Peyer's patch (tissue), 4 donors: ENCODE measurements at places on chromosomes 11 and 22.

DNA sequence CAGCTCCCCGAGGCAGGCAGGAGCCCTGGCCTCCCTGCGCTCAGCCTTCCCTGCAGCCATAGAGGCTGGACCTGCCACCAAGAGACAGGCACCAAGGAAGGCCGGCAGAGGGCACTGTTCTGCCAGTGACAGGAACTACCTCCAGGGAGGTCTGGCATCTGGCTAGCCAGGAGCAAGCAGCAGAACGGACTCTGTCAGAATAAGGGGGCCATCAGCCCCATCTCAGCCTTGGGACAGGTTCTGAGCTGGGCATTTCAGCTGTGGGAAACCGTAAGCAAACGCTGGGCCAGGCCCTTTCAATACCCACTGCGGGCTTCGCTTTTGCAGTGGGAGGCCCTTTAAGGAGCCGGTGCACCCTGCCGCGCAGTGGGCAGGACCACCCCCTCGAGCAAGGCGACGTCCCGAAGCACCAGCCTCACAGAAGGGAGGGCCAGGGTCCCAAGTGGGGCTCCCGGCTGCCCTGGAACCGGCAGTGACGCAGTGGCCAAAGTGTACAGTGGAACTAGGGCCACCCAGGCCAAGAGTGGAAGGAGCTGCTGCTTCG lies 18.2 kb downstream of the IFT27 start:
- H3K27me3 ChIP-seq: no peaks in the 10 kb centered on the region
- H3K27ac ChIP-seq: no peak overlapping the region
- H3K4me3 ChIP-seq: no peak overlapping the region
- peak; percentile 85 for DNase-seq
- no peaks in the 10 kb centered on the region for H3K4me1 ChIP-seq

- H3K36me3 ChIP-seq: no peaks in the 10 kb centered on the region
- no peak overlapping the region for H3K27ac ChIP-seq
- no peaks in the 10 kb centered on the region for H3K4me1 ChIP-seq
- DNase-seq: no peak
Measured at GRCh38 chr11:131910523-131911387, 540.3 kb downstream of the NTM start.

DNA sequence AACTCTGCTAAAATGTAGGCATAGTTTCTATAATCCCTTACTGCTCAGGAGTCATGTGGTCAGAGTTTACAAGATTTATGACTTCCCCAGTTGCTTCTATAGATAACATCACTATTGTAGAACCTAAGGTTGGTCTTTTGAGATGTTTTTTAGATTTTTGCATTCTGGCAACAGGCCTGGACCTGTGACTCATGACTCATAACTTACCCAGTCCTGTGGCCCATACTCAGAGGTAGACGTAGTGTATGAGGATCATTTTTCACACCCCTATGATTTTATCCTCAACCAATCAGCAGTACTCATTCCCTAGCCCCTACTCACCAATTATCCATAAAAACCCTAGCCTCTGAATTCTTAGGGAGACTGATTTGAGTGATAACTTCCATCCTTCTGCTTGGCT lies 384.4 kb upstream of the DDI1 start:
- H3K27me3 ChIP-seq: no peaks in the 10 kb centered on the region
- no peaks in the 10 kb centered on the region for H3K4me1 ChIP-seq
- H3K4me3 ChIP-seq: no peak overlapping the region
- H3K27ac ChIP-seq: no peak overlapping the region
- no peak for DNase-seq

- no peaks in the 10 kb centered on the region for H3K4me1 ChIP-seq
- no peaks in the 10 kb centered on the region for H3K36me3 ChIP-seq
- H3K4me3 ChIP-seq: no peak overlapping the region
Measured at GRCh38 chr11:71183878-71184277, 68.5 kb downstream of the SHANK2 start.

- H3K4me3 ChIP-seq: no peak overlapping the region
- no peaks in the 10 kb centered on the region for H3K36me3 ChIP-seq
- H3K4me1 ChIP-seq: no peaks in the 10 kb centered on the region
- no peaks in the 10 kb centered on the region for H3K27me3 ChIP-seq
- H3K27ac ChIP-seq: no peak overlapping the region
Measured at GRCh38 chr11:85379066-85379465, 248.1 kb downstream of the DLG2 start.

- H3K36me3 ChIP-seq: no peaks in the 10 kb centered on the region
- peaks cover 46% of the 10 kb centered on the region for H3K4me1 ChIP-seq
- peak; percentile 90 for DNase-seq
- H3K27ac ChIP-seq: no peak overlapping the region
- no peak overlapping the region for H3K4me3 ChIP-seq
Measured at GRCh38 chr11:123590296-123590912, 64.0 kb downstream of the SCN3B start.

- DNase-seq: no peak
- H3K27me3 ChIP-seq: peaks cover 10% of the 10 kb centered on the region
- peaks cover 7% of the 10 kb centered on the region for H3K4me1 ChIP-seq
Measured at GRCh38 chr11:69708736-69709401, 5.0 kb upstream of the FGF19 start.

DNA sequence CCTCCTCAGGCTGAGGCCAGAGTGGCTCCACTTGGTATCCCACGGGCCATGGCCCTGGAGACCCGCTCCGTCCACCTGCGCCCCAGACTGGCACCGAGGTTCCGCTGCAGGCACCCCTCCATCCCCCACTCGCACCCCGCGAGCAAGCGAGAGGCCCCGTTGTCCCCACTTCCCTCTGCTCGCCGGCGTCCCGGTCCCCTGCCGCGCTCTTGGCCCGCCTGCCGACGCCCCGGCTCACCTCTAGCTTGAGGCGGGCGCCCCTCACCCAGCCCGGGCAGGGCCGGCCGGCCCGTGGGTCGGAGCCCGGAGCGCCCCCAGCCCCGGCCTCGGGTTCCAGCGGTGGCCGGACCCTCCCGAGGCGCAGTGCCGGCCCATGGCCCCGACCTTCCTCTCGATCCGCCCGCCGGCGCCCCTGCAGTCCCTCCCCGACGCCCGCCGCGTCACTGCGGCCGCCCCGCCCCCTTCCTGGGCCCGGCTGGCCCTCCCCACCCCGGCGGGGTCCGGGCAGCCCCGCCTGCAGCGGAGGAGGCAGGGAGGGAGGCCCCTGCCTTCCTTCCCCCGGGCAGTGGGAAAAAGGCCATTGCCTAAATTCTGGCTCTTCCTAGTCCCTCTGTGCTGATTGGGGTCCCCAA lies at the start of gene PITPNM1:
Gene PITPNM1 (minus strand): TSS at position 414 of the 632 bp plus-strand sequence. CDS start 1,183 bp downstream, outside the sequence.
- H3K36me3 ChIP-seq: peaks cover 25% of the 10 kb centered on the region
- peak within 1 kb of the TSS; percentile 78 for H3K4me3 ChIP-seq
- peaks cover 34% of the 10 kb centered on the region for H3K4me1 ChIP-seq
- peak; percentile 88 for DNase-seq

DNA sequence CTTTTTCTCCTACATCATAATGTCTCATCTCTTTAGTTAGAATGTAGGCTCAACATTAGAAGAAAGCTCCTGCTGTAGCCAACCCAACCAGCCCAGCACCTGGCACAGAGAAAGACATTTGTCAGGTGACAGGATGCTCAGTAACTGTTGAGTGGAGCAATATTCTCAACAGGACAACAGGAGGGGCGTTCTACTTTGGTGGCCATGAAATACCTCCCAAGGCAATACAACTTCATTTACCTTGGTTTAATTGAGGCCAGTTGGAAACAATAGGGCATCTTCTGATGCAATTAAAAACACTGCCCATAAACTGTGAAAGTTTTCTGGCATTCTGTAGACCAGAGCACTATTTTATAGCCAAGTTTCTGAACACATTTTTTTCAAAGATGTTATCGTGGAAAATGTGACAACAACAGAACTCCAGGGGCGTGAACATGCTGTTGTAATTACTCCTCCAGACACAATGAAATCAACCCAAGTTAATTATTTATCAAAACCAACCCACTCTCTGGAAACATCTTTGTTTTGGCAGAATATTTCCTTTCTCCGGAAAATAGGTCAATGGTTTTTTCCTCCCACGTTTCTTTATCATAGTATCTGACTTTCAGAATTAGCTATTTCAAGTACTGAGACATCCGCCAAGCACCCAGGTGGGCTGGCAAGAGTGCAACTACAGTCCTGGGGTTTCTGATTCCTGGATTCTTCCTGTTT lies 538.1 kb downstream of the SOX6 start:
- no peaks in the 10 kb centered on the region for H3K4me1 ChIP-seq
- no peaks in the 10 kb centered on the region for H3K36me3 ChIP-seq
- DNase-seq: no peak
- H3K27ac ChIP-seq: no peak overlapping the region

- H3K4me3 ChIP-seq: no peak overlapping the region
- no peaks in the 10 kb centered on the region for H3K4me1 ChIP-seq
- no peak overlapping the region for H3K27ac ChIP-seq
- no peaks in the 10 kb centered on the region for H3K36me3 ChIP-seq
- no peak for DNase-seq
- H3K27me3 ChIP-seq: no peaks in the 10 kb centered on the region
Measured at GRCh38 chr22:39851606-39852315, 41.8 kb downstream of the ENTHD1 start.

DNA sequence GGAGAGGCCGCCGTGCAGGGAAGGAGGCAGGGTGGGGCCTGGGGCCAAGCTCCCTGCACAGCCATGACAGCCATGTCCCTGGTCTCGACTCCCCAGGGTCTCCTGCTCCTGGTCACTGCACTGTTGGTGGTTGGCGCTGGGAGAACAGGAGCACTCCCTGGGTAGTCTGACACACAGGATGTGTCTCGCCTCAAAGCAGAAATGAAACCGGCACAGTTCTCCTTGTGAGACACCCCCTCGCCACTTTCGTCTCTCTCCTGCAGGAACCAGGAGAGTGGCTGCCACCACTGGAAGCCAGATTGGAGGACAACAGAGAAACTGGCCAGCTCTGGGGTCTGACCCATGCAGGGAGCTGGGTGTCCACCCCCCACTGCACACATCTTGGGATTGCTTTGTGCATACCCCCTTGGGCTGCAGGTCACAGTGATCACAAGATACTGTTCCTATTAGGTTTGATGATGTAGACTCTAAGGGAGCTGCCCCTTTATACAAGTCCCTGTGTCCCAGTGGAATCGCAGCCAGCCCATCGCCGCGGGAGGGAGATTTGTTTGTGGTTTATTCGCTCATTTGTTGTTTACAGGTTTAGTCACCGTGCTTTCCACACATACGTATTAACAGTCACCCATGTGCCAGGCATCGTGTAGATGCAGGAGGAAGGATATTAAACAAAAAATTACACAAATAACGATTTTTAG lies 27.0 kb upstream of the YWHAH start:
- no peak overlapping the region for H3K4me3 ChIP-seq
- no peak overlapping the region for H3K27ac ChIP-seq
- H3K27me3 ChIP-seq: no peaks in the 10 kb centered on the region
- no peak for DNase-seq
- H3K36me3 ChIP-seq: no peaks in the 10 kb centered on the region

- no peak for DNase-seq
- H3K27me3 ChIP-seq: no peaks in the 10 kb centered on the region
- H3K36me3 ChIP-seq: no peaks in the 10 kb centered on the region
- no peaks in the 10 kb centered on the region for H3K4me1 ChIP-seq
Measured at GRCh38 chr11:40161854-40162410, 1297.5 kb downstream of the LRRC4C start.

GRCh38 chr11:31499576-31500178 lies 9.7 kb downstream of the IMMP1L start:
- no peaks in the 10 kb centered on the region for H3K4me1 ChIP-seq
- no peak overlapping the region for H3K4me3 ChIP-seq
- no peaks in the 10 kb centered on the region for H3K27me3 ChIP-seq

DNA sequence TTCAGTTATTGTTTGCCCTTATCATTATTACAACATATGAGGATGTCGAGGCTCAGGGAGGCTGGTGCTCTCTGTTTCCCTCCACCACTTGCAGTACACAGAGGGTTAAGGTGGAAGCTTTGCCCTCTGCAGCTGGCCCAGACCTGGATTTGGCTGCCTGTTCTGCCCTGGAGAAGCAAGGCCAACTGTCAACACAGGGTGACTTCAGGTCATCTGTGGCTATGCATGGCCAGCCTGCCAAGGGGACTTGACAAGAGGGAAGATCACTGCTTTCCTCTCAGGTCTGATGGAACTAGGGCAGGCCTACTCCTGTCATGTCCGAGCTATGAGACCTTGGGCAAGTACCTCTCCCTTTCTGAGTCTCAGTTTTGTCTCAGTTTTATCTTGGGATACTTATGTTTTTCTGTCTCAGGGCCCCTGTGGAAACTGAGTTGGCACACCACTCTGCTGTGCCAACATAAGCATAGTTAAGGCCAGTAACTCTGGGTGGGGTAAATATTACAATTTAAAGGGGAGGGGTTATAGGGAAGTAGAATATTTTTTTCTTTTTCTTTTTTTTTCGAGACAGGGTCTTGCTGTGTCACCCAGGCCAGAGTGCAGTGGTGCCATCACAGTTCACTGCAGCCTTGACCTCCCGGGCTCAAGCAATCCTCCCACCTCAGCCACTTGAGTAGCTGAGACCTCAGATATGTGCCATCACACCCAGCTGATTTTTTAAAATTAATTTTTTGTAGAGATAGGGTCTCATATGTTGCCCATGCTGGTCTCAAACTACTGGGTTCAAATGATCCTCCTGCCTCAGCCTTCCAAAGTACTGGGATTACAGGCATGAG lies 2.4 kb upstream of the THRSP start:
- DNase-seq: no peak
- no peaks in the 10 kb centered on the region for H3K36me3 ChIP-seq
- H3K27ac ChIP-seq: no peak overlapping the region
- no peaks in the 10 kb centered on the region for H3K4me1 ChIP-seq

DNA sequence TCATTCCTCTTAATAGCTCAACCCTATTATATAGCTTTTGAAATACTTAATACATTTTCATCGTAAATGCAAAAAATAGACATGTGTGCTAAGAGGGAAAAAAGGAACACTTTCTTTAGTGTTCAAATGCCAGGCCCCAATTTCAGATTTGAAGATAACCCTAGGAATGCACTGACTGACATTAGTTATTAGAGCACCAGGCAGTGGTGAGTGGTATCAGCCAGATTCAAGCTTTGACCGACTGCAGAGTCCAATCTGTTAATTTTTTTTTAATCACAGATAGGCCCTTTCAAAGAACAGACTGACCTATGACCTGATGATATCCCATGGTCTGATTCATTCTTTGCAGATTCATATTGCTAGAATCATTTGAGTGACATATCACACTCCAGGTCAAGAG lies 874.2 kb upstream of the CHORDC1 start:
- no peaks in the 10 kb centered on the region for H3K4me1 ChIP-seq
- no peaks in the 10 kb centered on the region for H3K36me3 ChIP-seq
- H3K27ac ChIP-seq: no peak overlapping the region
- H3K27me3 ChIP-seq: no peaks in the 10 kb centered on the region

GRCh38 chr11:27254744-27255446 lies 108.1 kb downstream of the CCDC34 start:
- DNase-seq: no peak
- no peaks in the 10 kb centered on the region for H3K36me3 ChIP-seq
- H3K27me3 ChIP-seq: no peaks in the 10 kb centered on the region
- H3K4me1 ChIP-seq: no peaks in the 10 kb centered on the region
- no peak overlapping the region for H3K4me3 ChIP-seq

DNA sequence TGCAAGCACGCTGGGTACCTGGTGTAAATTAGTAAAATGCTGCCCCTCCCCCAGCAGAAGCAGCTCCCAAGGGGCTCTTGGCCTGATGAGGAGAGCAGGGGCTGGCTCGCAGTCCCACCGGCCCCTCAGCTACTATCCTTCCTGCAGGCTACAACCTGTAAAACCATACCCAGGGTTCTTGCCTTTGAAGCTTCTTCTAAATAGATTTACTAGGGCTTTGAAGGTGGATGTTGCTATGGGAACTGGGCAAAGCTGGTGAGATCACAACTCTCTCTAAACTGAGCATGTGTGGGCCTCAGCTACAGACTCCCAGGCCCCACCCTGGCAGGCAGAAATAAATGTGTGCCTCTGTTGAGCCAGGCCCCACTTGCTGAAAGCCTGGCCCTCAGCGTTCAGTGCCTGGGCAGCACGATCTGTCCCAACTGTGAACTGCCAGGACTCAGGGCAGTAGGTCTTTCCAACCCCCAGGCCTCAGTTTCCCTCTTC lies 18.5 kb downstream of the CD5 start:
- H3K4me3 ChIP-seq: no peak overlapping the region
- no peak overlapping the region for H3K27ac ChIP-seq
